HFFc6 (cell line): ENCODE measurements at places on chromosomes 11 and 22.

GRCh38 chr22:37556710-37557109, 3.6 kb upstream of the CDC42EP1 start:
- H3K4me3 ChIP-seq = no peak overlapping the region
- H3K4me1 ChIP-seq = peaks cover 29% of the 10 kb centered on the region
- H3K27ac ChIP-seq = no peak overlapping the region
- H3K36me3 ChIP-seq = no peaks in the 10 kb centered on the region
- peaks cover 4% of the 10 kb centered on the region for H3K27me3 ChIP-seq

DNA sequence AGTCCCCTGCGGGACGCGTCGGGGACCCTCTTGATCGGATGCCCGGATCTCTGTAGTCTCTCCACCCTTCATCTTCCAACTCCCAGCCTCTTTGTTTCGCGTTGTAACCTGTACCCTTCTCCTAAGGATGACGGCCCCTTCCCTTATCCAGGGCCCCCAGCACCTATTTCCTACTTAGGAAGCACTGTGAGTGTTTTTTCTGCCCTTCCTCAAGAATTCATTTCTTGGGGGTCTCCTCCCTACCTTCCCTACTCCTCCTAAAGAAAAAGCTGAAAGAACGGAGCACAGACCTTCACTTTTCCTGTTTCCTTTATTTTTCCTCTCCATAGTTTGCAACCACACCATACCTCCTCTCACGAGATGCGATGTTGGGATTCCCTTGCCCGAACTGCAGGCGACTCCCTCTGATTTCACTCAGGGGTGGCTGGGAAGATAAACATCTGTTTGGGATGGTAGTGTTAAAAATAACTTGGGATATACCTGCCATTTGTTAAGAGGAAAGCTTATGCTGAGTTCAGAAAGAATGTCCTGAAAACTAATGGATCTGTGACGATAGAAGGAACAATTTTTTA, 593 bp downstream of the FAM118B start:
- peak overlapping the region; percentile 86 for H3K27ac ChIP-seq
- H3K27me3 ChIP-seq = peaks cover 9% of the 10 kb centered on the region
- H3K4me1 ChIP-seq = peaks cover 26% of the 10 kb centered on the region
- no peaks in the 10 kb centered on the region; the same call in 1 of the 2 replicates for H3K36me3 ChIP-seq
- peak overlapping the region; percentile 92 for H3K4me3 ChIP-seq

DNA sequence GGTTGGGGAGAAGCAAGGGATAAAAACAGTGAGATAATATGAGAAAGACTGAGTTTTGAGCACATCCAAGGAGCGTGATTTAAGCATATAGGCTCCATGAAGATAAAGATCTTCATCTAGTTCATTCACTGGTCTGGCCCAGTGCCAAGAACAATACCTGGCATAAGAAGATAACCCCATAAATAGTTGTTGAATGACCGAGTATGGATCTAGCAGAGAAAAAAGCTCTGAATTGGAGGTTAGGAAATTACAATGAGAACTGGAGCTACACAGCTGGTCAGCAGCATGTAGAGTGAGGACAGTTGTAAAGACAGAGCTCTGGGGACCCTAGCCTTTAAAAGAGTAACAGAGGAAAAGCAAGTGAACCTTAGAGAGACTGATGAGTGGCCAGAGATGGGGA, 33.0 kb upstream of the PAK1 start:
- peaks cover 23% of the 10 kb centered on the region for H3K27me3 ChIP-seq
- H3K4me3 ChIP-seq = no peak overlapping the region
- H3K27ac ChIP-seq = no peak overlapping the region

DNA sequence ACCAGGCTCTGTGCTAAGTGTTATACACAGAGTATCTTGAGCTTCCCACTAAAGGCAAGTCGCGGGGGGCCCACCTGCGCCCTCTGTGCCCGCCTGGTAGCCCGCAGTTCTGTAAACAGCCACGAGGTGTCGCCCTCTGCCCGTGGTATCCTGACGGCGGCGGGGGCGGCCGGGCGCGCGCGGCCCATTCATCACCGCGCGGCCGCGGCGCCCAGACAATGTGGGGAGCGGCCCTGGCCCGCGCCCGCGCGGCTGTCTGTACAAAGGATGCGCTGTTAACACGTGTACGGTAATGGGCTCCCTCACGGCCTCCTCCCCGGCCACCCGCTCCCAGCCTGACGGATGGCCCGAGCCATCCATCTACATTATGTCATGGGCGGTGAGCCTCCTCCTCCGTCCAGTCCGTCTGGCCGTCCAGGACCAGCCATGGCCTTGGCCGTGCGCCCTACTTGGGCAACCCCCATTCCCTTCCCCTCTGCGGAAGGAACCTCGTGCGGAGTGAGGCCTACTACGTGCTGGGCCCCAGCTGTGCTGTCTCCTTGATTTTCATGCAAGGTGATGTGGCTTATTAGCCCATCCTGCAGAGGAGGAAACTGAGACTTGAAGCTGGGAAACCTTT, 99.4 kb downstream of the MIAT start:
- no peak overlapping the region; the same call in 1 of the 2 replicates for H3K4me3 ChIP-seq
- H3K36me3 ChIP-seq = peaks cover 7% of the 10 kb centered on the region
- no peak overlapping the region for H3K27ac ChIP-seq

DNA sequence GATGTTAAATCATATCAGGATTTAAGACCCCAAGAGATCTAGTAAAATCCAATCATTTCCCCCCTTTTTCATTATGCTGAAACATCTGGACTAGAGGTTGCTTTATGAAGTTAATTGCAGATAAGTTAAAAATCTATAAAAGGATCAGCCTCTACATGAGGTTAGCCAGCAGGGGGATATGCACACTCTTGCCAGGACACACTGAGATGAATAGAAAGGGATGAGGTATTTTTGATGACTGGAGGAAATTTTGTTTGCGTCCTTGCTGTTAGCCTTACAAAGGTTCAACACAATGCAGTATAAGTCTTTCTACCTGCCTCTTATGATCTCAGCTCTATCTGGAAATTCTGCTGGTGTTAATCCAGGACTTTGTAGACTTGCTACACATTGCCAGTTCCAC, 1034.3 kb downstream of the LRRC4C start:
- peaks cover 1% of the 10 kb centered on the region; the same call in 1 of the 2 replicates for H3K27me3 ChIP-seq
- H3K4me3 ChIP-seq = no peak overlapping the region
- H3K4me1 ChIP-seq = peaks cover 17% of the 10 kb centered on the region; the same call in 1 of the 2 replicates
- H3K36me3 ChIP-seq = no peaks in the 10 kb centered on the region
- H3K27ac ChIP-seq = no peak overlapping the region

- H3K4me1 ChIP-seq = no peaks in the 10 kb centered on the region
- no peak for DNase-seq
- H3K36me3 ChIP-seq = no peaks in the 10 kb centered on the region
- H3K27ac ChIP-seq = no peak overlapping the region
- no peaks in the 10 kb centered on the region for H3K27me3 ChIP-seq
- no peak overlapping the region for H3K4me3 ChIP-seq
Measured at GRCh38 chr11:84261707-84262106, 975.5 kb upstream of the CCDC90B start.

DNA sequence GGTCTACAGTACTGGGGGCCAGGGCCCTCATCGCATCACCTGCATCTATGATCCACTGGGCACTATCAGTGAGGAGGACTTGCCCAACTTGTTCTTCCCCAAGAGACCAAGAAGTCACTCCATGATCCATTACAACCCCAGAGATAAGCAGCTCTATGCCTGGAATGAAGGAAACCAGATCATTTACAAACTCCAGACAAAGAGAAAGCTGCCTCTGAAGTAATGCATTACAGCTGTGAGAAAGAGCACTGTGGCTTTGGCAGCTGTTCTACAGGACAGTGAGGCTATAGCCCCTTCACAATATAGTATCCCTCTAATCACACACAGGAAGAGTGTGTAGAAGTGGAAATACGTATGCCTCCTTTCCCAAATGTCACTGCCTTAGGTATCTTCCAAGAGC, 3.8 kb upstream of the PPFIBP2 start:
- H3K27me3 ChIP-seq = peaks cover 14% of the 10 kb centered on the region
- DNase-seq = no peak
- peaks cover 10% of the 10 kb centered on the region; the same call in 1 of the 2 replicates for H3K4me1 ChIP-seq
- no peaks in the 10 kb centered on the region for H3K36me3 ChIP-seq

DNA sequence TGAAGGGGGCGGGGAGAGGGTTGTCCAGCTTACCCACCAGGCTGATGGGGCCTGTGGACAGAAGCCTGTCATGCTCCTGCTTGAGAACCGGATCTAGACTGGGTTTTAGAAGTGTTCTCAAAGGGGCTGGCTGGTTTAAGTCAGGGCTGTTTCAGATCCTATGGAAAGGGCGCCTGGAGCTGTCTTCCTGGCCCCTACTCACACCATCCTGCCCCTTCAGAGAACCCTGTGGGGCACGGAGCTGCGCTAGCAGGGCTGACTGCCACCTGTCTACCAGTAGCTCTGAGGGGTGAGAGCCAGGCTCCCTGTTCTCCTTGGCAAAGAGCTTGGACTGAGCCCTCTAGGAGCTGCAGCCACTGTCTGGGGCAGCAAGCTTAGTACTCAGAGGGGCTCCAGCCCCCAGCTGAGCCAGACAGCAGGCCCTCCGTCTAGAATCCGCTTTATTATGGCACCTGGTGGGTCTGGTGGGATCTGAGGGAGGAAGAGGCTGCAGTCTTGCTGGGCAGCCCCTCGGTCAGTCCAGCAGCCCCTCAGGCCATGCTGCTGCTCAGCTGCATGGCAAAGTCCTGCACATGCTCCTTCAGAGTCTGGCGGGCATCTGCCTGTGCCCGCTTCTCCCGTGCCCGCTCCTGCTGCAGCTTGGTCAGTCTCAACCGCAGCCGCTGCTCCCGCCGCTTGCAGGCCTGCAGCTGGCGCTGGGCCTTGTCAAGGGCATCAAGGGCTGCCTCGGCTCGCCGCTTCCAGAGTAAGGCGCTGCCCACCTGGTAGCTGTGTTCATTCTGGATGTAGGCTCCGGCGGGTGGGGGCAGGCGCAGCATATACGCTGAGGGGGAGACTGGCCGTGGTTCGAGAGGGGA, 2.3 kb downstream of the THAP7 start:
- H3K4me1 ChIP-seq = peaks cover 24% of the 10 kb centered on the region
- peaks cover 15% of the 10 kb centered on the region for H3K27me3 ChIP-seq
- DNase-seq = no peak
- H3K36me3 ChIP-seq = peaks cover 4% of the 10 kb centered on the region; the same call in 1 of the 2 replicates
- peak overlapping the region; percentile 93 for H3K4me3 ChIP-seq

DNA sequence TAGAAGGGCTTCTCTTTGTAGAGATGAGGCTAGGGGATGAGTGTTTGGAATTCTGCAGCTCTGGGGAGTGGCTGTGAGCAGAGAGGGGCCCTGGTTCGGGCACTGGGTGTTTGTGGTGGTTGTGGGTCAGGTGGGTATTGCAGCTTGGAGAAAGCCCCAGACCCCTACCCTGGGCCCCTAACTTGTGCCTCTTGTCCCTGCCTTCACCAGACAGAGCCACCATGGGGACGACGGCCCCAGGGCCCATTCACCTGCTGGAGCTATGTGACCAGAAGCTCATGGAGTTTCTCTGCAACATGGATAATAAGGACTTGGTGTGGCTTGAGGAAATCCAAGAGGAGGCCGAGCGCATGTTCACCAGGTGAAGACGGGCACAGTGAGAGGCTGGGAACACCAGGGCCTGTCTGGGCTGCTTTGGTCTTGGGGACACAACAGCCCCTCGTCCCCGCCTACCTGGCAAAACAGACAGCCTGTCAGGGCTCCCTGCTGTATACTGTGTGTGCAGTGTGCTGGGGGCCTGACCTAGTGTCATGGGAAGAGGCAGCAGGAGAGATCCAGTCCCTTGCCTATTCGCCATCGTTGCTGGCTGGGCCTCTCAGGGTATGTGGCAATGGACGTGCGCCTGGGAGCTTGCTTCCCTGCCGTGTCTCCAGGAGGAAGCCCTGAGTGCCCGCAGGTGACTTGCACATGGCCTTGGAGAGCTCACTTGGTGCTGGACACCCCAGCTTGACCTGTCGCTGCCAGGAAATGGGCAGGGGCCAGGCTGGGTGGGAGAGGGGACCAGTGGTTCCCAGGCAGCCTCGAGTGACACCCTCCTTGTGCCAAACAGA, 4.3 kb downstream of the INCENP start:
- H3K27ac ChIP-seq = peak overlapping the region; percentile 40
- H3K27me3 ChIP-seq = peaks cover 1% of the 10 kb centered on the region
- peaks cover 15% of the 10 kb centered on the region; the same call in 1 of the 2 replicates for H3K36me3 ChIP-seq
- peaks cover 44% of the 10 kb centered on the region for H3K4me1 ChIP-seq
- no peak overlapping the region for H3K4me3 ChIP-seq

DNA sequence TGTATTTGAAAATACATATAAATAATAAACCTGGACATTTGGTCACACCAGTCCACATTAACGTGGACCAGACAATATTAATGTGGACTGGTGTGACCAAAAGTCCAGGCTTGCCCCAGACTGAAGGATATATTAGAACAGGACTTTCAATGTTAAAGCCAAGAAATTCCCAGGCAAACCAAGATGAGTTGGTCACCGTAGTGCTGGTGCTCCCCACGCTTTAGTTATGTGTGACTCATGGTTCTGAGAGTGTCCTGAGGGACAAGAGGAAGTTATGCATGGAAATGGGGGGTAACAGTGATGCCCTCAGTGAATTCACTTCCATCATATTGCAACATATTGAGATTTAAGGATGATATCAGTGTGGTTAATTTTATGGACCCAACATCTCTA, 31.4 kb downstream of the POU2AF1 start:
- peaks cover 13% of the 10 kb centered on the region for H3K4me1 ChIP-seq
- no peaks in the 10 kb centered on the region for H3K36me3 ChIP-seq
- DNase-seq = peak; percentile 25
- H3K27ac ChIP-seq = no peak overlapping the region
- H3K4me3 ChIP-seq = no peak overlapping the region
- peaks cover 9% of the 10 kb centered on the region for H3K27me3 ChIP-seq

DNA sequence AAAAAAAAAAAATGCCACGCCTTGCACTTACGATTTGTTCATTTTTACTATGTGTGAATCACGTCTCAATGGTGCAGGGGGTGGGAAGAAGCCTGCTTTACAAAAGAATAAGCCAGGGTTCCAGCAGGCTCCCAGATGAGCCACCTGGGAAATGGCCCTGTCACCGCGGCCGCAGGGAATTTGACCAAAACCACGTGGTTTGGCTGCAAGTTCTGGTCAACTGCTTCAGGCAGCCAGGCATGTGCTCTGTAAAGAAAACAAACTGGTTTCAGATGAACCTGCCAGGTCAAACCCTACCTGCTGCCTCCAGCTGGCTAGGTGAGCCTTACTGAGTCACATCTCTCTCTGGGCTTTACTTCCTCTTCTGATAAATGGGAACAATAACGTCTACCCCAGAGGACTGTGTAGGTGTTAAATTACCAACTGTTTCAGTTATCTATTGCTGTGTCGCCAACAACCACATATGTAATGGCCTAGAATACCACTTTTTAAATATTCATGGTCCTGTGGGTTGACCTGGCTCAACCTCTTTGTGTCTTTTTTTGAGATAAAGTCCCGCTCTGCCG, 30.5 kb upstream of the GCAT start:
- peak; percentile 87 for DNase-seq
- H3K4me1 ChIP-seq = peaks cover 75% of the 10 kb centered on the region
- H3K27me3 ChIP-seq = peaks cover 9% of the 10 kb centered on the region
- H3K27ac ChIP-seq = peak overlapping the region; percentile 92
- peak overlapping the region; percentile 58; the same call in 1 of the 2 replicates for H3K4me3 ChIP-seq

- H3K36me3 ChIP-seq = peaks cover 5% of the 10 kb centered on the region; the same call in 1 of the 2 replicates
- H3K4me3 ChIP-seq = no peak overlapping the region
- H3K4me1 ChIP-seq = no peaks in the 10 kb centered on the region
- DNase-seq = no peak
Measured at GRCh38 chr11:74540270-74540669, 46.7 kb upstream of the LIPT2 start.

DNA sequence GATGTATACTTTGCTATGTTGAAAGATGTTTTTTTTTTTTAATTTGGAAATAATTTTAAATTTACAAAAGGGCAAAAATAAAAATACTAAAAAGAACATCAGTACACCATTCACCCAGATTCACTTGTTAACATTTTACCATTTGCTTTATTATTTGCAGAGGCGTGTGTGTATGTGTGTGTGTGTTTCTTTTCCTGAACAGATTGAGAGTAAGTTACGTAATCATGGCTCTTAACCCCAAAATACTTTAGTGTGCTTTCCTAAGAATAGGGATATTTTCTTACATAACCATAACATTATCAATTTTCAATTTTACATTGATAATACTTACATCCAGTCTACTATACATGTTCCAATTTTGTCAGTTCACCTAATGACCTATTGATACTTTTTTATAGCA, 91.5 kb upstream of the HORMAD2 start:
- H3K27me3 ChIP-seq = peaks cover 2% of the 10 kb centered on the region
- peaks cover 37% of the 10 kb centered on the region for H3K4me1 ChIP-seq
- no peak overlapping the region for H3K27ac ChIP-seq
- peaks cover 17% of the 10 kb centered on the region for H3K36me3 ChIP-seq
